Activated T-helper 9 cell treated with anti-CD3 and anti-CD28 coated beads, Interleukin-2, amount 50 U/mL, for 16 hours (primary cell): ENCODE measurements at places on chromosomes 1 and 21.

- DNase-seq: no peak
These were observed 70.6 kb upstream of the ZBTB18 start for GRCh38 chr1:243980471-243980870.

DNA sequence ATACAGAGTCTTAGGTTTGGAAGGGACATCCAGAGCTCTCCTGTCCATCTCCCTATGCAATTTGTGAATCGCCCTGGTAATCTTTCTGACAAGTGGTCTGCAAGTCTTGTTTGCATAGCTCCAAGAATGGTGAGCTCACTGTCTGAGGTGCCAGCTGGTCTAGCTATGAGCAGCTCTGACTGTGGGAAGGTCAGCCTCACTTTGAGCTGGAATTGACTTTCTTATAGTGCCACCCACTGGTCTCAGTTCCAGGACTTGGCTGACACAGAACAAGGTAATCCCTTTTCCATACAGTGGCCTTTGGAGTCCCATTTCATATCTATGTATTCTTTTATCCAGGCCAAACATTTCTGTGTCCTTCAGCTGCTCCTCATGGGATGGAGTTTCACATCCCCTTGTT lies 95.6 kb upstream of the C8B start:
- DNase-seq: no peak

DNA sequence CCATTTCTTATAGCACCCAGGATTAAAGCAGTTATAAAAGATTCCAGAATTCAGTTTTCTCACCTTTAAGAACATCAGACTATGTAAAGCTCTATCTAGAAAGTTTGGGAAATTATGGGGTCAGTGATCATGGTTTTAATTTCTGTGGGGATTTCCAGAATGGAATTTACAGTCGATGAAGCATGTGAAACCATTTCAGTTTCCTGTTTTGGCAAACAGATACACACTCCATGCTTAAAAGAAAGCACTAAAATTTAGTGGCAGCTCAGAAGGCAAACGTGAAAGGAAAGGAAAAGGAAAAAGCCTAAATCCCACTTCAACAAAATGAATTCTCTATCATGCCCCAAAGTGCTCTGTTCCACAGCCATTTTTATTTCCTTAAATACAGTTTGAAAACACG lies 60.4 kb downstream of the FYB2 start:
- DNase-seq: no peak

DNA sequence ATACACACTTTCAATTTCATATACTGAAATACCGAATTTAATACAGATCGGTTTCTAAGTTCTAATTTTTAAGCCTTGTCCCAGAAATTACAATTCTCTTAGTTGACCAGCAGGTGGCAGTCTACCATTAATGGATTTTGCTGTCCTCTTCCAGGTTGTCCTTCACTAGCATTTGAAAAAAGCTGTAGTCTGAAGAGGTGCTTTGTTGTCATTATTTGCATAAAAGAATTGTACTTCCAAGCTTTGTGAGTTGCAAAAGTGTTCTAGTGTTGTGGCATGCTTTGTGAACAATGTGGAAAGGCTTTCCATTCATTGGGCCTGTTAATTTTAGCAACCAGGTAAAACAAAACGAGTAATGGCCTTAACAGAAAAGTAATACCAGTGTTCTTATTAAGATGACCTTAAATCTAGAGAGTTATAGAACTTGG lies 193.6 kb downstream of the RPS6KC1 start:
- no peak for DNase-seq

DNA sequence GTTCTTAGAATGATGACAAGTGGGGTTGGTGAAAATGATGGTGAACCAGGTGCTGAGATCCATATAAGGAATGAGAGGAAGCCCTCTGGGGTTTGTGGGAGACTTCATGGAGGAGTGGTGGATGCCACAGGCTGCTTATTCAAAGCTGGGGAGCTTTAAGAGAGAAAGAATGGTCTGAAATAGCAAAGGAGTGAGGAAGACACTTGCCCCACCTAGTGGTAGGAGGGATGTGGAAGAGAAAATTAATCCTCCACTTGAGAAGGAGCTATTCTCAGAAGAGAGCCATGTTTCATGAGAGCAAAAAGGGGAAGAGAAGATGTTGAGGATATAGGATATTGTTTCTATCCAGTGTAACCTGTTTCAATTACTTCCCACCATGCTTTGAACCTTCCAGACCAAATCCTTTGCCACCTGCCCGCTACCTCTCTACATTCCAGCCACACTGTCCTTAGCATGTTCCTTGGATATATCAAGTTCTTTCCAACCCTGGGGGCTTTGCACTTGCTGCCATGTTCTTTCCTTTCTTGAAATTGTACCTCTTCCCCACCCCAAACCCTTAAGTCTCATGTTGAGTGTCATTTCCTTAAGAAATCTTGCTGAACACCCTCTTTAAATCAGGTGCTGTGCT lies 19.6 kb upstream of the ZNF648 start:
- DNase-seq: no peak

DNA sequence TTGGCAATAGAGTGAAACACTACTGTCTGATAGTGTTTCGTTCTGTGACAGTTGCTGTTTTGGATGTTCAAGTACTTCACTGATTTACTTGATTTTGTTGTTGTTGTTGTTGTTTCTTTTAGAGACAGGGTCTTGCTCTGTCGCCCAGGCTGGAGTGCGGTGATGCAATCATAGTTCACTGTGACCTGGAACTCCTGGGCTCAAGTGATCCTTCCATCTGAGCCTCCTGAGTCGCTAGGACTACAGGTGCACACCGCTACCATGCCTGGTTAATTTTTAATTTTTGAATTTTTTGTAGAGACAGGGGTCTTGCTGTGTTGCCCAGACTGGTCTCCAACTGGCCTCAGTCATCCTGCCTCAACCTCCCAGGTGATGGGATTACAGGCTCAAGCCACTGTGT lies 2.3 kb downstream of the ATF6 start:
- DNase-seq: no peak

DNA sequence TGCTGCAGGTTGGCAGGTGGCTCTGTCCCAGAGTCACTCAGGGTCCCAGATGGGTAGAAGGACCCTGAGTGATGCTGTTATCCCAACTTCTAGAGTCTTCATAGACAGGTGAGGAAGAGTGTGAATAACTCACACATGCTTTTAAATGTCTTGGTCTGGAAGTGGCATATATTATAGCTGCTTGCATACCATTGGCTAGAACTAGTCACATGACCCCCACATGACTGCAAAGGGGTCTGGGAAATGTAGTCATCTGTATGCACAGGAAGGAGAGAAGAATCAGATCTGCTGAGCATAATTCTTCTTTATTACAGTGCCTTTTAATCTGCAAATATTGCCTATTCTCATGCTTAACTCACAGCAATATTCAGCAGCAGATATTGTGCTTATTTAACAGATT lies 28.2 kb upstream of the KLHDC7A start:
- DNase-seq: no peak

DNA sequence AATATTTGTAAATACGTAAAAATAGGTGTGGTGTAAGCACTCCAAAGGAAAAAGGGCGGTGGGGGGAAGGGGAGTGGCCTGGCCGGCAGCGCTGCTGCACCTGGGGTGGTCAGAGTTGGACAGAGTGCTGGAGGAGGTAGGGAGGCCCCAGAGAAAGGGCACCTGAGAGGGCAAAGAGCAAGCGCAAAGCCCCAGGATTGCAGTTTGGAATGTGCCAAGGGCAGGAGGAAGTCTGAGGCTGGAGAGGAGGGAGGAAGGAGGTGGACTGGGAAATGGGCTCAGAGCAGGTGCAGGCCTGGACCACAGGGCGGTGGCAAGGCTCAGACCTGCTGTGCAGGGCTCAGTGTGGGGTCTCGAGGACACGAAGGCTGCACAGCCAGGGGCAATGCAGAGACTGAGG lies 30.6 kb downstream of the LDLRAP1 start:
- DNase-seq: no peak

GRCh38 chr1:31745096-31745945 lies 18.8 kb downstream of the ADGRB2 start:
- DNase-seq: peak; percentile 30

DNA sequence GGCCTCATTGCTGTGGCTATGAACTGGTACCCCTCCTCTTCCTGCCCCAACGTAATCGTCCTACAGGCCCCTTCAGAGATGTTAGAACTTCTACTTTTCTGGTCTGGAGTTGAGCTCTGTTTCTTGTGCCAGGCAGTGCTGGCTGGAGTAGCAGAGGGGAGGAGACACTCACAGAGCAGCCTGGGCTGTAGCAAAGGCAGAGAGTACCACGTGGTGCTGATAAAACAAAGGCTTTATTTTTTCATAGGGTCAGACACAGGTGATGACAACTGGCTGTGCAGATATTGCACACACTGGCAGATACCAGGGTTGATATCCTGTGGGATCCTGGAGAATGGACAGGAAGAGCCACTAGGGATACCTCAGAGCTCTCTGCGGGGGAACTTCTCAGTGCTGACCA lies 23.2 kb downstream of the CRCT1 start:
- no peak for DNase-seq

GRCh38 chr1:110728388-110729001 lies 53.8 kb upstream of the KCNA3 start:
- DNase-seq: no peak

GRCh38 chr1:25914074-25914995 lies 8.1 kb upstream of the STMN1 start:
- DNase-seq: no peak

DNA sequence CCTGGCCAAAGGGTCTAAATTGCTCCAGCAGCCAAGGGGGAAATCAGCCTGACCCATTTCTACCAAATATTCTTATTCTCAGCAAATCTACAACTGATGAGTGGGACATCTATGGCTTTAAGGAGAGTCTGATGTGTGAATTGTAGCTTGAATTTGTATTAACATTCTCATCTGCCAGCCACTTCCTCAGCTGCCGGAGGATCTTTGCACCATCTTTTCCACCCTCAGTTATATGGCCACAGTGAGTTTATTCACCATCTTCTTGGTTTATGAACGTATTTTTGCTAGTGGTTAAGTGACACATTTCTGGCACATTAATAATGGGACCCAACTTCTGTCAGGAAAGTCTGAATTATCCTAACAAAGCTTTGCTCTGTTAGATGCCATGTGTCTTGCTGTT lies 69.6 kb downstream of the COLGALT2 start:
- DNase-seq: no peak

- DNase-seq: no peak
These were observed 180.0 kb downstream of the ETS2 start for GRCh38 chr21:38985568-38986378.
